Tibial nerve (tissue), 4 donors: ENCODE measurements at places on chromosomes 2 and 18.

DNA sequence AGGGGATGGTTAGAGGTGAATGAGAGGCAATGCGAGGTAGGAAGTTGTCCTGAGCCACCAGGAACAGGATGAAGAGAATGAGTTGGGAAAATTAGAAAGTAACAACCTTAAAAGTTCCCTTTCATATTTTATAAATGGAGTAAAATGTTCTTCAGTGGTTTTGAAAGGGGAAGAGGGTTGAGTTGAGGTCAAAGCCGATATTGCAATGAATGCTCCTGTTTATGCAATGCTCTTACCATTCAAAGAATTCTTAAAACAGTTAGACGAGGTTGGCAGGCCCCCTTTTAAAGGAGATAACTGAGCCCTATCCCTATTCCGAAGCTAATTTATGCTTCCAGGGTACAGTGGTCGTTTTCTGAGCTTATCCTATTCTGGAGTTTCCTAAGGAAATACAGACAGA, 2110.3 kb upstream of the CELF4 start:
- DNase-seq, result no peak

DNA sequence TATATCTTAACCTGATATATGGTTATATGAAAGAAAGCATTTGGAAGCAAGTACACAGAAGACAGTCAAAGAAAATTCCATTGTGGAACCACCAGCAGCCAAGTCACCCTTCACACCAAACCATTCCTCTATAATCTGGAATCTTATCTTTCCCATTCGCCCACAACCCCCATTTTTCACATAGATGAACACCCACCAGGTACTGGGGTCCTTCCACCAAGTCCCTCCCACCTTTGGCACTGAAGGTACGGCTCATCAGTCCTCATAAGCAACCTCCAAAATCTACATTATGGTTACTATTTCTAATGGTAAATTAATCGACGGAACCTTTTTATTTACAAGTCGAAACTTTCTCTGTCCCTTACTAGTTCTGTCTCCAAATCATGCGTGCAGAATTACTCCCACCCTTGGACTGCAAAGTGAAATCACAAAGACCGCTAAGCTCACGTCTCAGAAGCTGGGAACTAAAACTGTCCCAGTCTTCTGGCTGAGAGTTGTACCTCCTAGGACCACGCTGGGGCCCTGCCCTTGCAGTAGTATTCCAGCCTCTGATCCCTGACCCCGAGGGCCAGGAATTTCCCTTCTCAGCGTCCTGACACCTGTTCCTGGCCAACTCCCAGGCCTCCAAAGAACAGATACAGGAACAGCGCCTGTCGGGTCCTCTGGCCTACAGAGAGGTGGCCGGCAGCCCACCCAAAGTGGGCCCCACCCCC, 702 bp downstream of the OLA1 start:
- no peak for DNase-seq

- no peak for DNase-seq
These were observed 20.1 kb downstream of the FIGN start for GRCh38 chr2:163715668-163716067.

GRCh38 chr18:12233378-12233777, 20.8 kb upstream of the CIDEA start:
- no peak for DNase-seq

- no peak for DNase-seq
These were observed 108.3 kb downstream of the SMAD7 start for GRCh38 chr18:48842259-48843061.

GRCh38 chr2:30368258-30368657, 78.8 kb upstream of the LCLAT1 start:
- no peak for DNase-seq

GRCh38 chr2:40346535-40347354, 105.1 kb downstream of the SLC8A1 start:
- no peak for DNase-seq

DNA sequence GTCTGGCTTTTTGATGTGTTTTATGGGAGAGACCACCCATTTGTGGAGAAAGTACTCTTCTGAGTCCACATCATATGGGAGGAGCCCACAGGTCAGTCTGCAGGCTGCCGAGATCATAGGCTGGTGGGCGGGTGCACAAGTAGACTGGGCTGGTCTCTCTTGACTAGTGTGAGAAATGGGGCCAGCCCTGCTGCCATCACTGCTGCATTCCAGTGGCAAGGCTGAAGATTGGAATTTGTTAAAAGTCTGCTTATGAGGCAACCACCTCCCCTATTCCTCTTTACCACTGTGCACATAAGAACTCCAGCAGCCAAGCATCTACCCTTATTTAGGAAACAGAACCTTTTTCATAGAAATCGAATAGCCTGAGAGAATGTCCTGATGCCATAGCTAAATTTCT, 200.7 kb downstream of the DIS3L2 start:
- DNase-seq, result no peak

- DNase-seq, result no peak
These were observed 11.1 kb downstream of the RTTN start for GRCh38 chr18:70194227-70194890.

DNA sequence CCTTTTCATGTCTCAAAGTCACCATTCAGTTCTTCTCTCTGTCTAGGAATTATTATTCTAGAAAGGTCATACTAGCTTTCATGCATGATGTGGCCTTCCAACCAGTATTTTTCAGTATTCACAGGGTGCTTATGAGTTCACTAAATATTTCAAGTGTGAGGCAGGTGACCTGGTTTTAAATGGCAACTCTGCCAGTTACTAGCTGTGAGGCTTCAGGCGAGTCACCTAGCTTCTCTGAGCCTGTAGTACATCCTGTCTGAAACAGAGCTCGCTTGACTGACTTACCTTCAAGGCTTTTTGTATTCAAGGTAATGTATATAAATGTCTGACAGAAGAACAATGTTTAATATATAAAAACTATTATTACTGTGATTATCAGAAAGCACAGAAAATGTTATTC, 19.4 kb upstream of the ACVR1 start:
- no peak for DNase-seq

GRCh38 chr2:232293191-232293590, 85.4 kb upstream of the ALPP start:
- DNase-seq, result no peak

DNA sequence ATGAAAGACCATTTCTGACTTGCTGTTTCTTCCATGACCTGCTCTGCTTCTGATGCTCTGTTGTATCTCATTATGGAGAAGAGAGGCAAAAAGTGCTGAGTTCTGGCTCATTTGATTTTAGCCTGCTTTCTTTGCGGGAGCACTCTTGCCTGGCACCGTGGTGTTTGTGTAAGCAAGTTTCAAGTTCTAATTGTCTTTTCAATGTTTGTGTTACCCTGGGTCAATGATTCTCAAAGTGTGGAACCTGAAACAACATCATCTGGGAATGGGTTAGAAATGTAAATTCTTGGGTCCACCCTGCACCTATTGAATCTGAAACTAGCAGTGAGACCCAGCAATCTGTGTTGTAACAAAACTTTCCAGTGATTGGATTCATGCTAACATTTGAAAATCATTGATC, 85.5 kb upstream of the STON1 start:
- no peak for DNase-seq

- DNase-seq, result no peak
These were observed 34.4 kb downstream of the ACYP2 start for GRCh38 chr2:54149638-54150441.

- DNase-seq, result no peak
These were observed 159.6 kb upstream of the HNRNPA3 start for GRCh38 chr2:177053038-177053437.

- no peak for DNase-seq
These were observed 211.2 kb downstream of the SPP2 start for GRCh38 chr2:234261736-234262135.

DNA sequence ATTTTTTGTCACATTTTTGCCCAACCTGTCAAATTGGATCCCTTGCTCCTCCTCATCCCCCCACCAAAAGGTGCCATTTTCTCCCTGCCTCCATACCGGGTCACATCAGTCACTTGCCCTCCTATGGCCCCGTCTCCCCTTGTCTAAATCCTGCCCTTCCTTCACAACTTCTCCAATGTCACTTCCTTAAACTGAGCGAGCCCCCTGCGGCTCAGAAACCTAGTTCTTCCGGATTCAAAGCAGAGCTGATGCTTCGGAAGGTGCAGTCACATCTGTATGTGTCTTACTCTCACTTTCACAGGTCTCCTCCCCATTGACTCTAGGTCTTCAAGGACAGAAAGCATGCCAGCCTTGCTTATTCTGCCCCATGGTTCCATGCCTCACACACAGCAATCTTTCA, 22.1 kb downstream of the TNP1 start:
- DNase-seq, result no peak

- no peak for DNase-seq
These were observed 66.7 kb downstream of the RTN4 start for GRCh38 chr2:54983345-54984220.

GRCh38 chr18:23690505-23691068, 1.3 kb downstream of the LAMA3 start:
- DNase-seq, result no peak

GRCh38 chr2:216590780-216591179, 42.4 kb upstream of the IGFBP2 start:
- no peak for DNase-seq

DNA sequence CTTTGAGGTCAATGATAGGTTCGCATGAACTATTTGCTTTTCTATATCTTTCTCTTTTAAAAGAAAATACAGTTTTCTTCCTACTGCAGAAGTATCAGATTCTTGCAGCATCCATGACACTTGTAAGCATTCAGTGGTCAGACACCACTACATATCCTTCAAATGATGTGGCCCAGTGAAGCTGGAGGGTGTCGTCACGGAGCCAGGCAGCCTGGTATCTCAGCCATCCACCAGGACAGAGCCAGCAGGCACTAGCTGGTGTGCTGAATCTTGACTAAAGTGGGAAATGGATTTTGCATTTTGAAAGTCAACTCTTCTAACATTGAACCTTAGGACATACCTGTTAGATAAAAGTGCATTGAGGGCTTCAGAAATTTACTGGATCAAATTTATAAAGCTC, 5.4 kb downstream of the KLHL14 start:
- DNase-seq, result no peak

GRCh38 chr2:179802051-179802882, 59.1 kb downstream of the ZNF385B start:
- DNase-seq, result no peak

- DNase-seq, result no peak
These were observed 116.7 kb downstream of the DSC3 start for GRCh38 chr18:30925795-30926194.

- DNase-seq, result no peak
These were observed 156.7 kb downstream of the GALNT3 start for GRCh38 chr2:165637396-165637795.
